CD4-positive, alpha-beta memory T cell (primary cell): ENCODE measurements at places on chromosomes 16 and 17. TPM values are rescaled to one million over a fixed set of nuclear protein-coding genes. Genes with fewer than 3 reads are reported as not detected.

CMIP gene
- 33.2 TPM for total RNA-seq

TEKT1 gene
- not detected for total RNA-seq

- no peak overlapping the region for H3K27ac ChIP-seq
- H3K27me3 ChIP-seq: no peaks in the 10 kb centered on the region
- H3K4me3 ChIP-seq: no peak overlapping the region
These were observed 21.0 kb upstream of the FZD2 start for GRCh38 chr17:44536090-44536953.

DNA sequence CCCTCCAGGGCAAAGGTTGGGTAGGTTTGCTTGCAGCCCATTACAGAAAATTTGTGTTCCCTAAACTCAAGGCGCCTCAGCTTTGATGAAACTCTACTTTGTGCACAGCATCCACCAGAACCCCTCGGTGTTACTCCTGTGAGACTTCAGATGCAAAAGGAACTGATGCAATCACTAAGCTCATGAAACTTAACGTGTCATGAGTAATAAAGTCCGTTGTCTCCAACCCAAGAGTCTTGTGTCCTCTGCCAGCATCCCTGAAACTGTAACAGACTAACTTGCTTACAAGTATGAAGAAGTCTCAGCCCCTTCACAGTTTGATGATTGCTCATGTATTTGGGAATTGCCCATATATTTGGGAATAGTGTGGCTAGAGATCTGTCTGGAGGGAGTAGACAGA, 74.8 kb upstream of the MARCHF10 start:
- DNase-seq: no peak
- H3K27me3 ChIP-seq: no peaks in the 10 kb centered on the region
- H3K27ac ChIP-seq: no peak overlapping the region
- no peaks in the 10 kb centered on the region for H3K36me3 ChIP-seq

DNA sequence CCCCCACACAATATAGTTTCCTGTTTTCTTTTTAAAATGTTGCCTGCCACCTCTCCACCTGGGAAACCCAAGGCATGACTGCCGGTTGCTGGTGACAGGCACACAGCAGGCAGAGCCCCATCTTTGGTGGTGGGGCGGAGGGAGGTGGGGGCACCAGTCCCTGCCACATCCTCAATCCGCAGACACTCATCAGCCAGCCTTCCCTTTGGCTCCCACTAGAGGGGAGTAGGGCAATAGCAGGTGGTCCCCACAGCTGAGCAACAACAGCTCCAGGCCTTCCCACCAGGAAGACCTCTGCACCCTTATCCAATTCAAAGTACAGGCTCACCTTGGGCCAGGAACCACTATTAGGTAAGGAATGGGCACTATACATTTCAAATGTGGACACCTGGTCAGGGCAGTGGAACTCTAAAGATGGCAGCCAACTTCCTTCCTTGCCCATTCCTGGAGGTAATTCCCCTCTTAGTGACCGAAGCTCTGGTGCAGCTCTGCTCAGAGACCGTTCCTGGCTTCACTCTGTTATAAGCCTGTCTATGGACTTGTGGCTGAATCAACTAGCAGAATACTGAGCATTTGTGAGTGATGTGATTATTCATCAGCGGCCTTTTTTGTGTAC, 13.9 kb downstream of the RECQL5 start:
- no peaks in the 10 kb centered on the region for H3K27me3 ChIP-seq
- H3K27ac ChIP-seq: no peak overlapping the region
- H3K4me3 ChIP-seq: no peak overlapping the region
- peaks cover 19% of the 10 kb centered on the region for H3K36me3 ChIP-seq
- H3K4me1 ChIP-seq: no peaks in the 10 kb centered on the region
- no peak for DNase-seq
